Bone marrow (tissue), 2 donors: ENCODE measurements at places on chromosomes 1 and 21.

DNA sequence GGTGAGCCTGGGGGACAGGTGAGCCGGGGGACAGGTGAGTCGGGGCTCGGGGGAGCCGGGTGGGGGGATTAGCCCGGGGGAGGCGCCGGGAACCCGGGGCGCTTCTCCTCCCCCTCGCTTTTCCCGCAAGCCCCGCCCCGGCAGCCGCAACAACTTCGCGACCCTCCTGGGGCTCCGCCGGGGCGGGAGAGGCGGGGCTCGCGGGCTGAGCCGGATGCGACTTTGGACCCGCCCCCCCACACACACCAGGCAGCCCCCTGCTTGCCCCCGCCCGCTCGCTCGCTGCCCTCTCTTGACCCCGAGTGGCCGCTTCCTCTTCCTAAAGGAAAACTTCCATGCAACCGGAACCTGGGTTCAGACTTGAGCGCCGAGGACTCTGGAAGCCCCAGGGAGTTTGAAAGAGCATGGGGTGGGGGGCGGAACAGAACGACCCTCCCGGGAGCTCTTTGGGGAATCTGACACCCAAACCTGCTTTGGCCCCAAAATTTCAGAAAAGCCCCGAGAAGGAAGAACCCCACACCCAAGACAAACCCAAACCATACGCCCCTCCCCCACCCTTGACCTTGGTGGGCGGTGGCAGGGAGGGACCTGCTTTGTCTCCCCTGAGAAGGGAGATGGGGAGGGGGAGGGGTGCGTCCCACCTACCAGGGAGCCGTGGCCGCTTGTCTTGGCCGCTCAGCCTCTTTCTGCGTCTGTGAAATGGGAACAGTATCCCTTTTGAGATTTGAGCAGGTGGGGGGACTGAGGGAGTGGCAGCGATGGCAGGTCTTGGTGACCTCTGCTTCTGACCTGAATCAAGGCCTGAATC, 550 bp downstream of the ARHGEF16 start:
- no peak for DNase-seq

DNA sequence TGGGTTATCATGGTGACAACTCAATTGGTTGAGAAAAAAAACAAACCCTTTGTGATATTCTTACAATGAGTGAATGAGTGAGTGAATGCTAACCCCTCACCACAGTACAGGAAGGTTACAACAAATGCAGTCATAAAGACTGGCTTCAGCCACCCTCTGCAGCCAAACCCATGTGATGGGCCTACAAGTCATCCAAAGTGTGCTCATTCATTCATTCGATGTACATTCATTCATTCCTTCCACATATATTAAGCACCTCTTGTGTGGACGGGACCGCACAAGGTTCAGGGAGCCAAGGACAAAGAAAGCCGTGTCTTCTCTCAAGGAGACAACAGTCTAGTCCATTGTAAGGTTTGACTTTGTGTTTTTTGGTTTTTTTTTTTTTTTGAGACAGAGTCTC, 49.4 kb downstream of the WDR4 start:
- DNase-seq, result no peak

DNA sequence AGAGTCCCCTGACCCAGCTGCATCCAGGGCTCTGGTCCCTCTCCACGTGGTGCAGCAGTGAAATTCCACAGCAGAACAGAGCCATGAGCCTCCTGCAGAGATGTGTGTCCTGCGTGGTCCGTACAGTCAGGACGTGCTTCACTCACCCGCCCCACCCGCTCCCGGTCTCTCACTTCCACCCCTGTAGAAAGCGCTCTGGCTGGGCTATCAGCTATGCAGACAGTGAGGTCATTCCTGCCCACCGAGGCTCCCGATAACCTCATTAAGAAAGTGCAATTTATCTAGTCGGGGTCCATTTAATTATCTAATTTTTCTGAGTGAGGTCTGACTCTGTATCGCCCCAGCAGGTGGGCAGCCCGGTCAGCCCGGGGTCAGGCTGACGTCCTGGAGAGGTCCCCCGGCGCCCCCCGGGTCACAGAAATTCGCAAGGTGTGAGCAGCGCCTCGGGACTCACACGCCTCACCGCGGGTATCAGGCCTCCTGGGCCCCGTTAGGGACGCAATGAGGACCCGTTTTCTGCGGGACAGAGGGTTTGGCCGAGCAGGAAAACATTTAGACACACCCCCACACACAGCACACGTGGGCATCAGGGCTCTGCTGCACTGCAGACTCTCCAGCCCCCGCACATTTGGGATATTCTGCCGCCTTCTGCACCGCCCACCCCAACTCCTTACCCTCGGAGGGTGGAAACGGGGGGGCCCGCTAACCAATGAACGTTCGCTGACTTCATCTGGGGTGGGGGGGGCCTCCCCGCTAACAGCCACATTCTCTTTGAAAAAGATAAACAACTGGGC, 76.7 kb downstream of the PRDM16 start:
- no peak for DNase-seq

DNA sequence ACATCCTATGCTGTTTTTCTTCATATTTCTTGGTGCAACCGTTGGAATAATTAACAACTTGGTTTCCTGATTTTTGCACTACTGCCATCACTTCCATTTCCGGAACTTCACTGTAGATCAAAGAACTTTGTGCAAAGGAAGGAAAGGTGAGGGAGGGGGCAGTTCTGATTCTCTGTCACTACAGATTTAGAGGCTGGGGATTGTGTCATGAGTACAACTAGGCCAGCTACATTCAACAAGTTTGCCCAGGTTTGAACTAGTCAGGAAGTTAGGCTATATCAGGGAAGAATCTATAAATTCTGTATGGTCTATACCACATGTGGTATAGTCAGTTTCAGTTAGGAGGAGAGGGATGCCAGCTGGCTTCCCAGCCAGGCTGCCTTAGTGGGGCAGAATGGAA, 84.2 kb downstream of the RGL1 start:
- no peak for DNase-seq

DNA sequence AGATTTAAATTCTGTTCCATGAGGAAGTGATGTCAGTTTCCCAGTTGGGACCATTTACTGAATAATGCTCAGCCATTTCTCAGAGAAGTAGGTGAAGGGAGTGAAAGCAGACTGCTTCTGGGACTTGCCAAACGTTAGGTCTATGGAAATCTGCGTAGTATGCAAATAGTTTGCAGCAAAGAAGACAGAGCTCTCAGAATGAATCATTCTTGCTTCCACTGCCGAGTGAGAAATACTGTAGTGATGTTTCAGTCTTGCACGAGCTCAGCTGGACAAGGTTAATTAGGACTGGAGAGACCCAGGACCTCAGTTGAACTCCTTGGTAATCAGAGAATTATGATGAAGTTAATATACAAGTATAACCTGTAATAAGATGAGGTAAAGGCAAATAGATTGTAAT, 317.7 kb upstream of the DAB1 start:
- no peak for DNase-seq

GRCh38 chr1:151596166-151596953, 15.5 kb upstream of the SNX27 start:
- no peak for DNase-seq

- DNase-seq, result no peak
Observed at GRCh38 chr1:56838759-56839158, 15.8 kb upstream of the C8A start.

DNA sequence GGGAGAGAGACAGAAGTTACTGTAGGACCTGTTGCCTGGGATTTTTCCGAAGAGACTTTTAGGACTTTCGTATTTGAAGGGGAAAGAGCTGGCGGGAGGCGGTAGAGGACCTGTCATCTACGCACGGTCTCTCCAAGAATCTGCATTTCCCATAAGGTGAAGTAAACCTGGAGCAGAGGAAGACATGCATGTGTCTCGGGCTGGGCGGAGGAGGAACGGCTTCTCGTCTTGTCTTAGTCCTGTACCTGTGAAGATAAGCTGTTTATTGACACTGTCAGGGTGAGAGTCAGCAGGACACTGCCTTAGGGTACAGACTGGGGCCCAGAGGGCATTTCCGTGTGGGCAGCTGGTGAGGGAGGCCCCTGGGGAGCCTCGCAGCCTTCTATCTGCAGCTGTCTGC, 123.4 kb upstream of the COL6A1 start:
- no peak for DNase-seq

DNA sequence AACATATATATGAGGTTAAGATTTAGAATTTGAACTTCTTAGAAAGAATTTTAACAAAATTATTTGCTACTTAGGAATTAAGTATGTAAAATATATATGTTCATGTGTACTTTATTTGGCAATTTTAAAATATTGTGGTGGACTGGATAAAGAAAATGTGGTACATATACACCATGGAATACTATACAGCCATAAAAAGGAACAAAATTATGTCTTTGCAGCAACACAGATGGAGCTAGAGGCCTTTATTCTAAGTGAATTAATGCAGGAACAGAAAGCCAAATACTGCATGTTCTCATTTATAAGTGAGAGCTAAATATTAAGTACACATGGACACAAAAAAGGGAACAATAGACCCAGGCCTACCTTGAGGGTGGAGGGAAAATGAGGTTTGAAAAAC, 72.2 kb upstream of the FMN2 start:
- no peak for DNase-seq

DNA sequence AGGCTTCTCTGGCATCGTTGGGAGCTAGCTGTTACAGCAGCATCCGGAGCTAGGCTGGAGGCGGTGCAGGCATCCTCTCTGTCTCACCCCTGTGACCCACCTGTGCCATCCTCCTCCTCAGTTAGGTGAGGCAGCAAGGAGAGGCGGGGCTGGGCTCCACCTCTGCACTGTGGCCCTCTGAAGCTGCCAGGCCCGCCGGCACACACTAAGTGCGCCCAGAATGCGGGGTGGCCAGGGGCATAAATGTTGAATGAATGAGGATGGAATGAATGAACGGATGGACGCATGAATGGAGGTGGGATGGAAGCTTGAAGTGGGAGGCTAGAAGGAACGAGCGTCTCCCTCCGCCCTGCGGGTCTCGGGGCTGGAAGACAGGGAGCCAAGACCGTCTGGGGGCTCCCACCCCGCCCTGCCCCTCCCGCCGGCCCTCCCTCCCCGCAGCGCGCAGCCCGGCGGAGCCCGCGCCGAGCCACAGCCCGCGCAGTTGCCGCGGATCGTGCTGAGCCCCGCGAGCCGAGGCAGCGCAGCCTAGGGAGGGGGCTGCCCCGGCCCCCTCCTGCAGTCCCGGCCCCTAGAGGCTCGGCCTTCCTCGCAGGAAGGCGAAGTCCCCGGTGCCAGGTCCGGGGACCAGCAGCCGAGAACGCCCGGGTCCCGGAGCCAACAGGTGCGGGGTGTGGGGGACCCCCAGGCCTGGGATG, at the start of gene HCRTR1:
TSS of gene HCRTR1 (plus strand) at position 472 of the 698 bp plus-strand sequence. CDS start 1,504 bp downstream, outside the sequence.
- no peak for DNase-seq

DNA sequence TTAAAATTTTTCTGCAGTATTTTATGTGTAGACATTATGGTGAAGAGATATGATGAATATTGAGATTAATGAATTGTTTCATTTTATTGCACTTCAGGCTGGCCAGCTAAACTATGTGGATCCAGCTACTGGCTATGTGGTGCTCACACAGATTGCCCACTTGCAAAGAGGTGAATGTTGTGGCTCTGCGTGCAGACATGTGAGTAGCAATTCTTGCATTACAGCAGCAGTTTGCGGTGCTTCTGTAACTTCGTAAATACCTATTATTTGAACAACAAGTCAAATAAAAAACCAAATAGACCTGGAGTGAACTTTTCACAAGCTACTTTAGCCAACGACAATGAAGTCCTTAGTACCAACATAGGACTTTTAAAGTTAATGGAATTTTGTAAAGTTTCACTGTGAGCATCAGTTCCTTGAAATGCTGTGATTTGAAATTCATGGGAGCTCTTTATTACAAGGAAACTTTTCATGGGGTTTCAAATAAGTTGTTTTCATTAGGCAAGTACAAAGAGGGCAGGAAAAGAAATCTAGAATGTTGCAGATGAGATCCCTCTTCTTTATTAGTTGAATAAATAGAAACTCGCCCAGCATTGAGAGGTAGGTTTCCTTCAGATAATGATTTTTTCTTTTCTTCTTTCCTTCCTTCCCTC, 3.4 kb downstream of the C1orf53 start:
- DNase-seq, result no peak

DNA sequence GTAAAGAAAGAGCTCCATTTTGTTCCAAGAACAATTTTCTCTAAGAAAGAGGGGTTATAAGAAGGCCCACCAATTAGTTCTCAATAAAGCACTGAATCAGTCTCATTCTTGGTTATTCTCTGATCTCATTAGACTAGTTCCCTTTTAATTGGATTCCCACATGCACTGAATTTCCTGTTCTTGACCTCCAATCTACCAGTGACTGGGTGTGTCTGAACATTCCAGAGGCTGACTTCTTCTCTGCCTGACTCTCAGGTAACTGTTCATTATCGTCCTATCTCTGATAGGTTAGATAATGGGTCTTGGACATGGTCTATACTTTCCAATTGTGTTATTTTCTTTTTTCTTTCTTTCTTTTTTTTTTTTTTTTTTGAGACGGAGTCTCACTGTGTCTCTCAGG, 22.7 kb downstream of the PTGS2 start:
- DNase-seq, result no peak

DNA sequence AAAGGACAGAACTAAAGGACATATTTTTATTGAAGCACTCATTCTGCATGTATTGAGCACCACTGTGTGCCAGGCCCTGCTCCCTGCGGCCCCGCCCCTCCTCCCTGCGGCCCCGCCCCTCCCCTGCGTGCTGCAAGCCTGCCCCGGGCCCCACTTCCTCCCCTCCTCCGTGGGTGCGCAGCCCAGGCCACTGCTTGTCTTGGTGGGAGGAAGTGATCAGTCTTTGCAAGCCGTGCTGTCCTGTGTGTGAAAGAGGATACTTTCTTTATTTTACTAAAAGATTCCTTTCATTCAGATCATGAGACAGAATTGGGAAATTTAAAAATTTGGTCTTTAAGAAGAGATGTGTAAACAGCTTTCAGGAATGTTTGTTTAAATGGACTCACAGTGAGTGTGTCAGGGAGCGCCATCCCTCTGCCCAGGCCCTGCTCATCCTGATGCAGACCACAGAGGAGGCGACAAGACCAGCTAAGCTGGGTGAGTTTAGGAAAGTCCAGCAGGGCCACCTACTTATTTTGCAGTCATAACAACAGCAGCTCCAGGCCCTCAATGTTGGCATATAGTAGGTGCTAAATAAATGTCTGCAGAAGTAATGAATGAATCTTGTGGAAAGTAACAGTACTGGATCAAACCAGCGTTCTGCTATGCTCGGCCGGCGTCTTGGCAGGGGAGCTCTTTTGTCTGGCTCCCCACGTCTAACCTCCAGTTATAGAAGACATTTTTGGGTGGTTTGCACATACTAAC, 88.3 kb upstream of the SELENON start:
- no peak for DNase-seq

DNA sequence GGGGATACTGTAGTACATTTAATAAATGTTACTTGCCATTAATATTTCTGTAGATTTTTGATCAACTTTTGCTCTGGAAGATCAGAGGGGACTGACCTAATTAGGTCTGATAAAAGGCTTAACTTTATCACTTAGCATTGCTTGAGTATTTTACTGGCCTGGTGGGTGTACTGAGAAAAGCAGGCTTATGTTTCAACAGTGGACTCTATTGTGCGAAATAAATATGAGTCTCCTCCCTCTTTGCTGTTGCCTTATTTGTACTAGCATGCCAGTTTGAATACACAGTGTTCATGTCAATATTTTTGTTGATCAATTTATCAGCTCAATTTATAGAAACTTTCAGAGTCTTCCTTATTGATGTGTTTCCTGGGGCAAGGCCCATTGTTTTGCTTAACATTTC, 49.1 kb downstream of the EBNA1BP2 start:
- DNase-seq, result no peak
